ENCODE measurements at places on chromosomes 7 and 10.

- no peak for DNase-seq
Measured at GRCh38 chr10:126921974-126922525, 16.8 kb downstream of the DOCK1 start.

DNA sequence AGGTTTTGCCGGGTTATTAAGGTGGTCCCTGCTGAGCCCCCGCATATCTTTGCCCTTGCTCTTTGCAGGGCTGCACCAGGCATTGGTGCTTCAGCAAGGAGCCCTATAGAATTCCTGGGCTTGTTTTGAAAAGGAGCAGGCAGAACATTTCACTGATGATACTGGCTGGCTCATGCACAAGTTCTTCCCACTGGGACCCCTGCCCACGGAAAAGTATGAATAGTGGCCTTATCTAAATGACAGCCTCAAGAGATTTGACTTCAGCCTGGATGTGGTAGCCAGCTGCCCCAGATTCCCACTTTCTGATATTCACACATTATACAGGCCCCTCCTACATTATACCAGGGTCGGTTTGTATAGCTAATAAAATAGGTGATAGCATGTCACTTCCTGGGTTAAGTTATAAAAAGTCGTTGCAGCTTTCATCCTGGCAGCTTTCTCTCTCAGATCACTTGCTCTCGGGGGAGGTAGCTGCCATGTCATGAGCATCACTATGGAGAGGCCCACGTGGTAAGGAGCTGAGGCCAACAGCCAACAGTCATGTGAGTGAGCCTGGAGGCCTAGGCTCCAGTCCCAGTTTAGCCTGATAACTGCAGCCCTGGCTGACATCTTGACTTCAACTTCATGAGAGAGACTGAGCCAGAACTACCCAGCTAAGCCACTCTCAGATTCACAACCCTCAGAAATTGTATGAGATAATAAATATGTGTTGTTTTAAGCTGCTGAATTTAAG is 16.8 kb upstream of the CRTAC1 start:
- DNase-seq = no peak

DNA sequence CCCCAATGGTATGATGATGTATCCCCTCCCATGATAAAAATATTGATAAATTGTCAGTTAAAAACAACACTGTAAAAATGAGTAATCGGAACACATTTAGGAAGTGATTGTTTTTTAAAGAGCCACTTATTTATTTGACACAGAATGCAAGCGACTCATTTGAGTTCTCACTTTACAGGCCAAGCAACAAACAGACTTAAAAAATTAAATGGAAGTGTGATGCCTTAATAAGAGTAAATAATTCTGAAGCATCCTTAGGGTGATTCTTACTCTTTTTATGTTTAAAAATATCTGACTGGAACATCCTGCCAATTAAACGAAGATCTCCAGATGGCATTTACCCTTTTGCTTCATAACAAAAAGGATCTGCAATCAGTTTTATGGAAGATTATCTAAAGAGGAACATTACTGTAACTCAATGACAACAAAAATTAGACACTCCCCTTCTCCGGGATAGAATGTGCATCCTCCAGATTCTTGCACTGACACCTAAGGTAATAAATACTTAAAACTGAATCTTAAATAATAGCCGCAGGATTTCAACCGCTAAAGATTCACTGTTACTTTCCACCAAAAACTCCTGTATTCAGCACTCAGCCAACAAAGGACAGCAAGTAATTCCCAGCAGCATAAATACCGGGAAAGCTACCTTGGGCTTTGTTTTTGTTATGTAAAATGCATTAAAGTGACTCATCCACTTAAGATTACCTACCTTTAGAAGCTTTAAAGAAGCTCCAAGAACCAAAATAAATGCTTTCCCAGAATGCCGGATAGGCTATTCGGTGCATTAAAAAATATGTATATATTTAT is 1.7 kb downstream of the CACNA2D1 start:
- no peak for DNase-seq

- no peak for DNase-seq
Measured at GRCh38 chr10:110010486-110011378, 2.9 kb downstream of the ADD3 start.

DNA sequence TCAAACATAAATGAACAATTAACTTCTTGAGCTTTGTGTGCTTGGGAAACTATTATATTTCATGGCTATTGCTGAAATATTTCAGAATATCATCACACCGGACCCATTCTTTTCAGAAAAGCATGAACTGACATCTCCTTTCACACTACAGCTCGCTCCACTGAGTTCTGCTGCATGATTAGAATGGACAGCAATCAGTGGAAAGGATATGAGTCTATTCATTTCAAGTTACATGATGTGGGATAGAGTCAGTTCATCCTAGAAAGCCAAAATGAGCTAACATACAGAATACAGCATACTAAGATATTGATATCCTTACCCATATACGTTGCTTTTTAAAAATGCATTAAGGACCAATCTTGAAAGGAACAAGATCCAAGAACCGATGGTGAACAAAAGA is 1.1 kb upstream of the FAM53B start:
- no peak for DNase-seq

DNA sequence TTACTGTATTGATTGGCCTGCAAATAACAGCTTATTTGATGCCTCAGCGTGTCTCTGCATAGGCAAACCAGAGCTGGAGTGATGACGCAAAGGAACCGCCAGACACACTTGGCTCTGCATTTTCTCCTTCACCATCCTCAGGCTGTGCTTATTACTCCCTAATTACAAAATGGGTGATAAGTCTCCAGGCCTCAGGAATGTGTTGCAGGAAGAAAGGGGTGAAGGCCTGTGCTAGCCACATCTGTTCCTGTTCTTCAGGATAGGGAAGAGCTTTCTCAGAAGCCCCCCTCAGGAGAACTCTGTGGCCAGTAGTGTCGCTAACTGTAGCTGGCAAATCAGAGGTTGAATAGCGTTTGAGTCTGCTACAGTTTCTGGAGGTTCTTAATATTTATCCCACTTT is 5.1 kb downstream of the TDRD1 start:
- DNase-seq = no peak

DNA sequence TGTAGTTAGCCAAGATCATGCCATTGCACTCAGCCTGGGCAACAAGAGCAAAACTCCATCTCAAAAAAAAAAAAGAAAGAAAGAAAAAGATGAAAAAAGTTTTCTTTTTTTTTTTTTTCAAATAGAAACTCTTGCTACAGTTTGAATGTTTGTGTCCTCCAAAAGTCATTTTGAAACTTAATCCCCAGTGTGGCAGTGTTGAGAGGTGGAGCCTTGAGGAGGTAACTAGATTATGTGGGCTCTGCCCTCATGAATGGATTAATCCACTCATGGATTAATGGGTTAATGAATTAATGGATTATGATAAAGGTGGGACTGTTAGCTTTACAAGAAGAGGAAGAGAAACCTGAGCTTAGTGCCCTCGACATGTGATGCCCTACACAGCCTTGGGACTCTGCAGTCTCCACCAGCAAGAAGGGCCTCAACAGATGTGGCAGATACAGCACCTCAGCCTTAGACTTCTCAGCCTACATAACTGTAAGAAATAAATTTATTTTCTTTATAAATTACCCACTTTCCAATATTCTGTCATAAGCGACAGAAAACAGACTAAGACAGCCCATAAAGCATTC is 25.1 kb downstream of the CPEB3 start:
- no peak for DNase-seq

DNA sequence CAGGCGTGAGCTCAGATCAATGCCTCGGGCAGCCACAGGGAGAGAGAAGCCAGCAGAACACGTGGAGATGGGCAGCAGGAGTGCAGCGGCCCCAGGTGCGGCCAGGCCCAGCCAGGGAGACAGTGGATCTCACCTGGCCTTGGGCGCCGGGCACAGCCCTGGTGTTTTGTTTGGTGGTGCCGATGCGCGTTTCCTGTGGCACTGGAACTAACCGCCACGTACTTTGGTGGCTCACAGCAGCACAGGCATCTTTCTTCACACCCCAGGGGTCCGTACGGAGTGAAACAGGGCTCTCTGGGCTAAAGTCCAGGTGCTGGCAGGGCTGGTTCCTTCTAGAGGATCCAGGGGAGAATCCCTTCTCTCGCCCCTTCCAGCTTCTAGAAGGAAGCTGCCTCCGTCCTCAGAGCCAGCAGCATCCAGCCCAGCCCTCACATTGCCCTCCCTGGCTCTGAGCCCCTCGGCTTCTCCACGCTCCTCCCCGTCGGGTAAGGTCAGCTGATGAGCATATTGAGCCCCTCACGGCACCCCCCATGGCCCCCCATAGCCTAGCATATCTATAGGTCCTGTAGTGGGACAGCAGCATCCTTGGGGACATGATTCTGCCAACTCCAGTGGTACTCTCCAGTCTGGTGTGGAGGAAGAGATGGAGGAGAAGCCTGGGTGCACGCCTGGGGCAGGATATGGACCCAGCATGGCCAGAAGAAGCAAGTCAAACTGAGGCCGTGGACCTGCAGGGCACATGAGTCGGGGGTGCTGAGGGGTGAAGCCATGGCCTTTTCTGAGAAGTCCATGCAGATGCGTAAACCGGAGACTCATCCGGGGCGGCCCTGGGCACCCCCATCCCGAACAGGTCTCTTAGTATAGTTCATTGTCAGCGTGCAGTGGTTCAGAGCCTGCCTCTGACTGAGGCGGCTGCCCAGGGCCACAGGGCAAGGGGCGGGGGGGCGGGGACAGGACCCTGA is 43.4 kb upstream of the PPP2R2D start:
- no peak for DNase-seq
